AML-193 (cell line): ENCODE measurements at places on chromosomes 4 and X.

- DNase-seq = no peak
Observed at GRCh38 chr4:130703211-130703935, 1607.4 kb downstream of the C4orf33 start.

DNA sequence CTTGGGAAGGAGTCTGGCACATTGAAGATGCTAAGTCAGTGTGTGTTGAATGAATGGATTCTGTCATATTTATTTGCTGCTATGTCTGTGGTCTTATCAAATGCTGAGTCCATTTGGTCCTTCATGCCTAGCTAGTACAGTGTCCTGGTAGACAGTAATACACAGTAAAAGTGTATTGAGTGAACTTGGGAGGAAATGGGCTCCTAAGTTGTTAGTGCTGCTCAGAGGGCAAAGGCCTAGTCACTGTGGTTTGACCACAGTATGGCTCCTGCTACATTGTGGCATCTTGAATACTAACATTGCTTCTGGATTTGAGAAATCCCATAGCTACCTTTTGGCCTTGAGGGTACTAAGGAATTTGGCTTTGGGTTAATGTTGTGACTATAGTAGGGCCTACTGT is 33.9 kb downstream of the MTM1 start:
- no peak for DNase-seq

DNA sequence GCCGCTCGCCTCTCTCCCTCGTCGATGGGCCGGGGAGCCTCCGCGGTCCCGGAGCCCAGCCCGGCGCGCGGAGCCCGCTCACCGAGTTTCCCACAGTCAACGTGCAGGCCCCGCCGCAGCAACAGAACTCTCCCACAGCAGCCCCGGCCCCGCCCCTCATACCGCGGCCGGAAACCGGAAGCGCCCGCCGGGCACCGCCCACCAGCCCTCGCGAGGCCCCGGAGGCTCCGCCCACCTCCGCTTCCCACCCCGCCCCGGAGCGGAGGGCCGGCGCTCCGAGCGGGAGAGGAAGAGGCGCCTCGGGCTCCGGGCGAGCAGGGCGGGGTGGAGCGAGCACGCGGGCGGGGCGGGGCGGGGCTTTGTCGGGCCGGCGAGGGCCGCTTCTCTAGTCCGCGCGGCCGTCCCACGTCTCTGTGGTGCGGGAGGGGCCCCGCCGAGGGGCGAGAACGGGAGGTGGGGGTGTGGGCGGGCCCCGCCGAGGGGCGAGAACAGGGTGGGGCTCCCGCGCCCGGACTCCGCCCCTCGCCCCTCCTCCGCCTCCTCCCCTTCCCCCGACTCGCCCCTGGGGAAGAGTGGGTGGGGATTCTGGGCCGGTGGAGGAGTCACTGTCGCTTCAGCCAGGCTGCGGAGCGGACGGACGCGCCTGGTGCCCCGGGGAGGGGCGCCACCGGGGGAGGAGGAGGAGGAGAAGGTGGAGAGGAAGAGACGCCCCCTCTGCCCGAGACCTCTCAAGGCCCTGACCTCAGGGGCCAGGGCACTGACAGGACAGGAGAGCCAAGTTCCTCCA is at the start of the genes ABCD1 and BCAP31:
ABCD1 (plus strand) TSS at position 605 of the 787 bp plus-strand sequence. CDS start 411 bp downstream, outside the sequence.
BCAP31 (minus strand) TSS at position 136 of the 787 bp plus-strand sequence. CDS start 1,143 bp downstream, outside the sequence.
- DNase-seq = peak; percentile 66

GRCh38 chr4:41510179-41510578 is 27.8 kb upstream of the LIMCH1 start:
- DNase-seq = no peak

GRCh38 chr4:185771711-185772390 is 40.1 kb downstream of the SORBS2 start:
- DNase-seq = no peak

GRCh38 chrX:2823795-2824386 is 4.8 kb upstream of the GYG2 start:
- no peak for DNase-seq

DNA sequence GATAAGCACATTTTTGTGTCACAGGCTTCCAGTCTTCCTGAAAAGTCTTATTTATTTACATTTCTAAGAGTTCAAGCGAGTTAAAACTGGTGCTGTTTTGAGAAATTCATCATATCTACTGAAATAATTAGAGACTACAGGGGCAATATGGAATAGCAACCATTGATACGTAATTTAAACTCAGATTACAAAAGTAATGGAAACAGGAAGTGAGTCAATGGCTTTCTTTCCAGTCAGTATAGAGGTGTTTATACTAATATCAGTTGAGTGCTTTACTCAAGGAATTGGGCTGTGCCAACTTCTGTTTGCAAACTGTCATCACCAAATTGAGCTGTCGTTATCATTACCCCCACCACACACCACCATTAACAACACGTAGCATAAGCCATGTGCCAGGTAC is 222.7 kb downstream of the COL25A1 start:
- no peak for DNase-seq

DNA sequence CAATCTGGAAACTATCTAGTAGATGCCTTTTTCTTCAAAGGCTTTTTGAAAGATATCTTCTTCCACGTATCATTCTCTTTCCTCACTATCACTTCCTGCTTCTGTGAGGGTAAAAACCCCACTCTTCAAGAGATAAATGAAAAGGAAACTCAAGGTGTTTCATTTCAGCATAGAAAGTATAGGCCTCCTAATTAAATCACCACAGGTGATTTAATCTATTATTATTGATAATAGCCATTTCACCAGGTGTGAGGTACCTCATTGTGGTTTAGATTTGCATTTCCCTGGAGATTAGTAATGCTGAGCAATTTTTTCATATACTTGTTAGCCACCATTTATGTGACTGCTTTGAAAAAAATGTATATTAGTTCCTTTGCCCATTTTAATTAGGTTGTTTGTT is 92.0 kb upstream of the EMCN start:
- DNase-seq = no peak

GRCh38 chr4:127732623-127733328 is 2.6 kb downstream of the SLC25A31 start:
- peak; percentile 38 for DNase-seq

- no peak for DNase-seq
Observed at GRCh38 chr4:149765630-149766029, 50.0 kb downstream of the IQCM start.

GRCh38 chr4:10461091-10461849 is 4.0 kb upstream of the ZNF518B start:
- DNase-seq = no peak

GRCh38 chr4:833156-833555 is 7.2 kb upstream of the CPLX1 start:
- no peak for DNase-seq

- no peak for DNase-seq
Observed at GRCh38 chrX:97835969-97836368, 952.3 kb downstream of the RPA4 start.

DNA sequence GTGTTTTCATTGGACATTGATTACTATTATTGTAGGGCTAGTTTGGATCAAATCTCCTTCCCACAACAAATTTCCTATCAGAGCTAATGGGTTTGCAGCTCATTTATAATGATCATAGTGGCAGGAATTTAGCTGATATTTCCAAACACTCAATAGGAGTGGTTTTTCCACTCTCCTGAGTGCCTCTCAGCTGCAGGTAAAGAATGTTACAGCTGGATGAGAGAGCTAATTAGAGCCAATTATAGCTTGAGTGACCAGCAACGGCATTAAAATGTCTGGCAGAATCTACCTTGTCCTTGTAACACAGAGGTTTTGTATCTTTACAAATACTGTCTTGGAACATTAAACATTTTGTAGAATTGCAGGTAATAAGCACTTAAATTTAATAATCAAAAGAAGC is 602.8 kb upstream of the EPHA5 start:
- DNase-seq = no peak

GRCh38 chr4:39730072-39730471 is 32.1 kb downstream of the UBE2K start:
- DNase-seq = no peak

GRCh38 chr4:8409264-8410065 is 31.1 kb downstream of the ACOX3 start:
- DNase-seq = no peak

- no peak for DNase-seq
Observed at GRCh38 chr4:141761926-141762325, 125.5 kb downstream of the IL15 start.

- DNase-seq = peak; percentile 98
Observed at GRCh38 chr4:118942465-118942864, 53.8 kb downstream of the SYNPO2 start.

DNA sequence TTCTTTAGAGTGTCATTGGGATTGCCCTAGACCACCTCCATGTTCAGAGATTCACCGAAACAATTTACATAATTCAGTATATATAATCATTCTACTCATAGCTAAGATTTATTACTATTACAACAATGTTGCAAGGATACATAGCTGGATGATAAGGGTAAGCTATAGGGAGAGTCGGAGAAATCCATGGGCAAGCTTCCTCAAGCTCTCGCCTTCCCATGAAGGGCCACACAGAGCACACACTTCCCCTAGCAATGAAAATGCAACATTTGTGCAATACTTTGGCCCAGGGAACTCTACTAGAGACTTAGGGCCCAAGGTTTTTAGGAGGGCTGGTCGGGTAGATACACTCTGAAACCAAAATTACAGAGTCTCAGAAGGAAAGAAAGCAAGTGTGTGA is 49.7 kb upstream of the ABCG2 start:
- no peak for DNase-seq

DNA sequence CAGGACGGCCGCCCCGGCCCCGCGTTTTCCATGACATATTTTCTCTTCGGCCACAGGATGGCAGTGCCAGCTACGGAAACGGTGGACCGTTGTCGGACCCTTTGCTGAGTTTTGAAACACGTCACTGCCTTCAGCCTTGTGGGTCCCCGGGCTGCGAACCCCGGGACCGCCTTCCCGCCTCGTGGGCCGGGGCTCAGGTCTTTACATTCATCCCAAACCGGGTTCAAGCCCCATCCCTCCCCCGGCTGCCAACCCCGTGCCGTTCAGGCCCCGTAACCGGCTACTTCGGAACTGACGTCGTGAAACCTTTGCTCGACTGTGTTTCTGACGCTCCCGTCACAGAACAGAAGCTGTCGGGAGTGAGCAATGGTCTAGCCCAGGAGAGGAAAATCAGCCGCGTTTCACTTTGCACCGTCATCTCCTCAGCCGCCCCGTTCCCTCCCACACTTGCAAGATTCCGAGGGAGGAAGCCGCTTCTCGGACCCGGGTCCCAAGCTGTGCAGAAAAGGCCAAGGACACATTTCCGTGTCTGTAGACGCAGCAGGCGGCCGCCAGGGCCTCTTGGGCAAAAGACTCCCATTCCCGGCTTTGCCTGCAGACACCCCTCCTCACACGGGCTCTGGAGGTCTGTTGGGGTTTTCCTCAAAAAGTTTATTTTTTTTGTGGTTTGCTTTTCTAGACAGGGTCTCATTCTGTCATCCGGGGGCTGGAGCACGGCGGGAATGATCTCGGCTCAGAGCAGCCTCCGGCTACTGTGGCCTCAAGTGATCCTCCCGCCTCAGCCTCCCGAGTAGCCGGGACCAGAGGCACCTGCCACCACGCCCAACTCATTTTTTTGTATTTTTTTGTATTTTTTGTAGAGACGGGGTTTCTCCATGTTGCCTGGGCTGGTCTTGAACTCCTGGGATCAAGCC is 41.4 kb upstream of the PPP2R3B start:
- no peak for DNase-seq

DNA sequence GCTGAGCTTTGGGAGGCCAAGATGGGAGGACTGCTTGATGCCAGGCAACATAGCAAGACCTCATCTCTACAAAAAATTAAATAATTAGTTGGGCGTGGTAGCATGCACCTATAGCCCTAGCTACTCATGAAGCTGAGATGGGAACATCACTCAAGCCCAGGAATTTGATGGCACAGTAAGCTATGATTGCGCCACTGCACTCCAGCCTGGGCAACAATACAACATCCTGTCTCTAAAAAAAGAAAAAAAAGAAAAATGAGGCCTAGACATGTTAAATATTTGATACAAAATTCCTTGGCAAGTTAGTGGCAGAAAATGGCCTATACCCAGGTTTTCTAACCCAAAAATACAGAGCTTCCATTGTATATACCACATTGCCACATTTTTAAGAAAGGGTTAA is 88.1 kb upstream of the MAB21L2 start:
- no peak for DNase-seq

- DNase-seq = no peak
Observed at GRCh38 chr4:187903700-187904099, 91.9 kb upstream of the ZFP42 start.

DNA sequence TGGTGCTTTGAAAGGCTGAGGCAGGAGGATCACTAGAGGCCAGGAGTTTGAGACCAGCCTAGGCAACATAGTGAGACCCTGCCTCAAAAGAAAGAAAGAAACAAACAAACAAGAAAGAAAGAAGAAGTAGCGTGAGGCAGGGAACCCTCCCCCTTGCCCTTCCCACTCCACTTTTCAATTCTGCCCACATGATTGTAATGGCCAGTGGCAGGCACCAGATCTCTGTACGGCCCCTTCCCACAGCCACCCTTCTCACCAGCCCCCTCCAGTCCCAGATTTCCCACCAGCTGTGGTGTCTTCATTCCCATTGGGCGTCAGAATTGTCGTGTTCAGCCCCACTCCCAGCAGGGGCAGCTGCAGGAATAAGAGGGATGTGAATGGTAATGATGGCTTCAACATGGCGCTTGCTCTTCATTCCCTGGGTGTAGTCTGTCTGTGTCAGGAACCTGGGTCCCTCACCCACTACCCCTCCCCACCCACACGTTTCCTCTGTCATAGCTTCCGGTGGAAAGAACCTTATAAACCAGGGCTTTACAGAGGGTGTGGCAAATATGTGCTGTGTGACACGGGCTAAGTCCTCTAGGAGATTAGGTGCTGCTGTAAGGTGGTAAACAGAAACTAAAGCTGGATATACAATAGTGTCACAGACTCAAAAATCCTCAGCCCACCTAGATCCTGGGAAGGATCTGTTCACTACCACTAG is at the start of gene IL2RG:
IL2RG (minus strand) TSS at position 437 of the 703 bp plus-strand sequence; CDS start at position 399, 38 bp downstream.
- peak; percentile 7 for DNase-seq

- DNase-seq = no peak
Observed at GRCh38 chr4:4870576-4871241, 11.2 kb downstream of the MSX1 start.

- DNase-seq = no peak
Observed at GRCh38 chrX:97057349-97057909, 173.7 kb downstream of the RPA4 start.

DNA sequence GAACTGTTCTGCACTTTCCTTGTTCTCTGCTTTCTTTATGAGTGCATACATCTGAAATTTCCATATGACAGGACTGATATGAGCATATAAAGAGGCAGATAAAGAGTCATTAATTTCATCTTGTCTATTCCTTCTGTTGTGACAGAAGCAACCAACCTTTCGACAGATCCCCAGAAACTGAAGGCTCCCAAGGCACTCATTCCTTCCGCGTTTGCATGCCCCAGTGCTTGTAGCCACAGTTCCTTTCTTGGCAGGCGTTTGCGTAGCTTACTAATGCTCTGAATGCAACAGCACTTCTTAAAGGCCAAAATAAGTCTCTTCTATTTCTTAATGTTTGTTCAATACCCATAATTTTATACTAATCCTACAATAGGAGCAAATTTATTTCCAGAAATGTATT is 94.0 kb upstream of the TBL1X start:
- no peak for DNase-seq

- DNase-seq = peak; percentile 6
Observed at GRCh38 chrX:53831662-53832635, 145.4 kb upstream of the HUWE1 start.

GRCh38 chrX:104183685-104184084 is 17.4 kb downstream of the FAM199X start:
- no peak for DNase-seq

GRCh38 chr4:81314897-81315470 is 100.0 kb upstream of the PRKG2 start:
- no peak for DNase-seq
